ENCODE measurements at places on chromosomes 6 and 20.

- DNase-seq = peak; percentile 22
Observed at GRCh38 chr6:131135244-131136020, at the start of gene AKAP7. Gene AKAP7, plus strand, starts transcription at chr6:131135467. Its CDS starts 297 bp downstream, at chr6:131135764.

DNA sequence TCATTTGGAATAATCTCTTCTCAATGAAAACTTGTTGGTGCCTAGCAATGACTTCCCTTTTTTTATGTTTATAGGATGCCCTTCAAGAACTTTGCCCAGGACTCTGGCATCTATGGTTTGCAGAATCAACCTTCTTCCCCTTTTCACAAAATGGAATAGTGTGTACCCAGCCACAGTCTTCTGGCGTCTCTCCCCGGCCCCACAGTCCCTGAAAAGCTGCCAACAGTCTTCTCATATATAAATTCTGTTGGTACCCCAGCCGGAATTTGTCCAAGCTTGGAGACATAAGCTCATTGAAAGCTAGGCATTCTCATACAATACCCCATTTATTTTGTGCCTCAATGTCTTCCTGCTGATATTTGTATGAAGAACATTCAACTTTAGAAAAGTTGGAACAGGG lies 26.4 kb upstream of the MCM3 start:
- no peak for DNase-seq

DNA sequence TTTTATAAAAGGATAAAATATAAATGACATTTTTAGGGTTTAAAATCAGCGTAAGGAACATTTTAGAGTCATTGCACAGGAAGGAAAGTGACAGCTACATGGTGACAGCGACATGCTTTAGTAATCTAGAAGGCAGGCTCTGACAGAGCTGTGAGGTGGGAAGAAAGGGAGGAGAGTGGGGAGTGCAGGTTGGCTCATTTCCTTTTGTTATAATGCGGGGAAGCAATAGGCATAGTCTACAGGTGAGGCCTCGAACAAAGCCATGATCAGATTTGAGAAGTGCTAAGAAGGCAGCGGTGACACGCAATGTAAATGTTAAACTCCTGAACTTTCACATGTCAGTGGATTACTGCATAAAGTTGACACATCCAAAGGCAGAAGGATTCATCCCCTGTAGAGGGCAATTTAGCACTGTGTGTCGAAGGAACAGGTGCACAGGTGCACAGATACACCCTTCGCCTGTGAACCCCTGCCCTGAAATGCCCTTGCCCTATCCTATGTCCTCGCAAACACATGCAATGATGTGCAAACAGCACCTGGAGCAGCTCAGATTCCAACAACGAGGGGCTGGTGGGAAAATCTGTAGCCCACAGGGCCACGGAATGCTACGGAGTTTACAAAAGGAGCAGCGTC lies 32.4 kb upstream of the SMOC2 start:
- no peak for DNase-seq

DNA sequence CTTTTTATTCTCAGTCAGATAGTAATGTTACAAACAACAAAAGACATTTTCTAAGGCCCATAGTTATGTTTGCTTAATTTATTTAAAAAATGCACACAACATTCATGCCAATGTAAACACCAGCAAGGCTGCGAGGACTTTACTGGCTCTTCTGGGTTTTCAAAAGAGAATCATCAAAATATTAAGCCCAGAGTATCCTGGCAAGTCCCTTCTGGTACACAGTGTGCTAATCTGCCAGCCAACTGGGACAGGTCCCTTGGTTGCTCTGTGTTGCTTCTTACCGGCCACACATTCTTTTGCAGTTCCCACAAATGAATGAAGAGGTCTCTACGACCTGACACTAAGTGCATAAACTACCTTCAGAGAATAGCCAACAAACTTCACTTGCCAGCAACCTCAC lies 42.6 kb upstream of the SPDEF start:
- no peak for DNase-seq

DNA sequence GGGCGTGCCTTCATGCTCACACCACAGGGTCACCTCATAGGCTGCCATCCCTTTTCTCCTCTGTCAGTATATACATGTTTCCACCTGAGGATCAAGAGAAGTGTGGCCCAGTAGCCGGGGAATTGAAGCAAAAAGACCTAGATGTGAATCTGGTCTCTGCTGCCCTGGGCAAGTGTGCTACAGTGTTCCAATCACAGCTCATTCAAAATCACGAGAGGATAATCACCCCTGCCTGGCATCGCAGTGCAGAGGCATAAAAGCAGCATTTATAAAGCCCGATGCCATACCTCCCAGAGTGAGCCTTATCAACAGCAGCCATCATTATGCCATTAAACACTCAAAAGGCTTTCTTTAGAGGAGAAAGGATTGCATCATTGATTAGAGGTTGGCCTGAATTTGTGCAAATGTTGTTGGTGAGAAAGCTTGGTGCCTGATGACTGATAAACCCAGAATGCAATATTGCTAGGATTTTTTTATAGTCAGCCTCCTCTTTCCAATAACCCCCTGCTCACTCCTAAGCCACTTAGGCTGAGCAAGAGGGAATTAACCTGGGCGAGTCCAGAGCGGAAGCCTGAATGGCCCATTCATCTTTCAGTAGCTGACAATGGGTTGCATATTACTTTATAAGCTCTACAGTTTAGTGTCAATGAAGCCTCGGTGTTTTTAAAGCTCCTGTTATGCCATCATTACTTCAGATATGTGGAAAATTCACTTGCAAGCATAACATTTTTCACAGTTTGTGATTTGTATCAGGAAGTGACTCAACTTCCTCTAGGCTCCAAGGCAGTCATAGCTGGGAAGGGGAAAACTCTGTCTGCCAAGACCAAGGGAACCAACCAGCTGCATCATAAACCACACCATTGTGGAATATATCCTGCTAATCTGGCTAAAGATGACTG lies 92.5 kb upstream of the NXT1 start:
- DNase-seq = no peak

DNA sequence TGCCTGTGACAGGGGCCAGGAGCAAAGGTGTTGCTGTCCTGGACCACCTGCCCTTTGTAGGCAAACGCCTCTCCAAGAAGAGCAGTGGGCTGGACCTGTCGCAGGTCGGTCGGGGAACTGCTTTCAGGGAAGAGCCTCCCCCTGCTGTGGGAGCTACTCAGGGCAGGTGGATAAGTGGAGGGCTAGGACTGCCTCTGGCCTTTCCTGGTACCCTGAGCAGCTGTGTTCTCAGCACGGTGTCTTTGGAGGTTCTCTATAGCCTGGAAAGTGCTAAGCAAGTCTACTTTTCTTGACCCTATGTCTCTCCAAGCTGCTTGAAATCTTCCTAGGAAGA lies 35.0 kb downstream of the BPIFB1 start:
- DNase-seq = no peak

GRCh38 chr6:160398674-160399271 lies 50.6 kb downstream of the SLC22A3 start:
- no peak for DNase-seq

DNA sequence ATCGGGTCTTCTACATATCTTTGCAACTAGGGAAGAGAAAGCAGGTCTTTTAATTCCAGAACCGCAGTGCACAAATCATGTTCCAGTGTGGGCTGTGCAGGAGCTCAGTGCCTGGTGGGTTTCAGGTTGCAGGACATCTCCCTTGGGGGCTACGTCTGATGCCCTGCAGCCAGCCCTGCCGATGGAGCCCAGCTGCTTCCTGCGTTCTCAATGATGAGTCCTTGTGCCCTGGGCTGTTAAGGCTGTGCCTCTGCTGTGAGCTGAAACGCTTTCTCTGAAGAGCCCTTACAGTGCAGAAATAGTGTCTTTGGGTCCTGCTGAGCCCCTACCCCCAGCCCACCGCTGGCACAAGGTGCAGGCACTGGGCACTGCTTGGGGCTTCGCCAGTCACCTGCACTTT lies 192.9 kb downstream of the SYNDIG1 start:
- DNase-seq = no peak

DNA sequence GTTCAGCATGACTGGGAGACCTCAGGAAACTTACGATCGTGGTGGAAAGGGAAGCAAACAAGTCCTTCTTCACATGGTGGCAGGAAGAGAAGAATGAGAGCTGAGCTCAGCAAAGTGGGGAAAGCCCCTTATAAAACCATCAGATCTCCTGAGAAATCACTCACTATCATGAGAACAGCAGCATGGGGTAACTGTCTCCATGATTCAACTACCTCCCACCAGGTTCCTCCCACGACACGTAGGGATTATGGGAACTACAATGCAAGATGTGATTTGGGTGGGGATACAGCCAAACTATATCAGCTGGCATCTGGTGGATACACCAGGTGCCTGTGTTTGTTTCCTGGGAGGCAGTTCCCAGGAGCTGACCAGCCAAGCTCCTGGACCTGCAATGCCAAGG lies 4.9 kb downstream of the DDO start:
- DNase-seq = no peak

GRCh38 chr6:79467716-79468115 lies 69.5 kb downstream of the LCA5 start:
- no peak for DNase-seq

GRCh38 chr6:142683714-142684141 lies 261.2 kb downstream of the HIVEP2 start:
- DNase-seq = no peak

GRCh38 chr6:138205437-138206094 lies 12.7 kb downstream of the PBOV1 start:
- no peak for DNase-seq

DNA sequence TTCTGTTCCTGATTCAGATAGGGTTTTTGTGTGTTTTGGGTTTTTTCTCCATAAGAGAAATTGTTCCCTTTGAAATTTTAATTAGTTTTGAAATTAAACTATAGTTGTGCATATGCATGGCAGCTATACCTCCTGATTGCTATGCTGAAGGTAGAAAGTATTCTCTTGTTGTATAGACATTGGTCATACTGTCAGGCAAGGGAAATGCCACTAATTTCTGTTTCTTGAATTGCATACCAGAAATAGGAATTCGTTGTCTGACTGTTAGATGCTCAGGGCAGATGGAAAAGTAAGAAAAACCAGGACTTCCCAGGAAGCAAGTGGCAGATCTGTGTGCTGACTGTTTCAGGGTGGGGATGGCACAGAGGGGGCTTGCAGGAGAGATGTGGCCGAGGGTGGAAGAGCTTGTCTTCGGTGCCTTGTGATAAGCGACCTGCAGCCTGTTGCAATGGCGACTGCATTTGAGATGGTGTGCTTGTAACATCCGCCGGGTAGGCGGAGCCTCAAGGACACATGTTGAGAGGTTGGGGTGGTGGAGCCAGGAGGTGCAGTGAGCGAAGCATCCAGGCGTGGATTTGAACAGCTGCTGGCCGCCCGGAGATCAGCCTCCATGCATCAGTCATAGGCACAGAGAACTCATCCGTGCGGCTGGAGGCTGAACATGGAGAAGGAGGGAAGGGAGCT lies 42.8 kb downstream of the RREB1 start:
- DNase-seq = no peak

DNA sequence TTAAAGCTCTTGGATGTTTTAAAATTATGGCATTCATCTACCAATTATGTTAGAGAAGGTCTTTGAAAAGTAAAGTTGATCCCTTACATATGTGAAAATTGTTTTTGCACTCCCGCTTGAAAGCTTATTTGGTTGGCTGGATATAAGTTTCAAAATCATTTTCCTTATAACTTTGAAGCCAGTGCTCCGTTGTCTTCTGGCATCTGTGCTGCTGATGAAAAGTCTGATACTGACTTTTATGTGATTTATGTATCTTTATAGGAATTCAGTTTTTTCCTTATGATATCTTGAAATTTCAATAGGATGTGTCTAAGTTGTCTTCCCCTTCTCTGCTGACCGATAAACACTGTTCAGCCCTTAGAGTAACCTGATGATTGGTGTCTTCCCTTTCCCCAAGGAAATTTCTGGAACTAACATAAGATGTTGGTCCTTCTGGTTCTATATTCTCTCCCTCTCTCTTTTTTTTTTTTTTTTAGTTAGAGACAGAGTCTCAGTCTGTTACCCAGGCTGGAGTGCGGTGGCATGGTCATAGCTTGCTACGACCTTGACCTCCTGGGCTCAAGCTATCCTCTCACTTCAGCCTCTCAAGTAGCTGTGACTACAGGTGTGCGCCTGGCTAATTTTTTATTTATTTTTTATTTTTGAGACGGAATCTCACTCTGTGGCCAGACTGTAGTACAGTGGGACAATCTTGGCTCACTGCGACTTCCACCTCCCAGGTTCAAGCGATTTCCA lies 12.7 kb downstream of the PANK2 start:
- no peak for DNase-seq

DNA sequence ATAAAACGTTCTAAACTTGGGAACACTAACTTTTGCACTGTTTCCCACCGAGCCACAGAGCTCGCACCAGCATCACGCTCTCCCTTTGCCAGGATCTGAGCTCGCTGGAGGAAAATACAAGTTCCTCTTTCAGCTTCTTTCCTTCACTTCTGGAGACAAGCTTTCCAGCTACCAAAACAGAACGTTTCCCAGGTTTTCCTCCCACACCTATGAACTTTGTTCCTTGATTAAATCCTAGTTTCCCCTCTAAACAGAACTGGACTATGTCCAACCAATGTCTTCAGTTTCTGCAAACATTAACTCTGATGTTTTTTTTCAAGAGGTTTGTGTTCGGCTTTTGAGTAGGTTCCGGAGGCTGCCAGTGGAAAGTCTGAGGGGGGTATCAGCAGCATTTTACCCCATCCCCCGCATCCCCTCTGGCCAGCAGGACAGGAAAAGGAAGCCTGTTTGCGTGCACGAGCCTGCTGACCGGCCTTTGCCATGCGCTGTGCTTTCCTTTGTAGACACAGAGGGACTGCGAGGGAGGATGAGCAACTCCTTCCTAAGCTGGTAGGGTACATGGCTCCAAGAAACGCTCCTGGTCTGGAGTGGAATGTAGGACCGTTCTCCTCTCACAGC lies 135.5 kb downstream of the LY86 start:
- DNase-seq = no peak
